ENCODE measurements at places on chromosomes 7 and 10. TPM values are rescaled to one million over a fixed set of nuclear protein-coding genes. Genes with fewer than 3 reads are reported as not detected.

TBX20 gene
- total RNA-seq: not detected

SFTPA1 gene
- not detected for total RNA-seq

FAM25G gene
- total RNA-seq: not detected

HOXA10 gene
- not detected for total RNA-seq

CXCL12 gene
- total RNA-seq: 81.2 TPM

ACADSB gene
- 14.4 TPM for total RNA-seq

DNA sequence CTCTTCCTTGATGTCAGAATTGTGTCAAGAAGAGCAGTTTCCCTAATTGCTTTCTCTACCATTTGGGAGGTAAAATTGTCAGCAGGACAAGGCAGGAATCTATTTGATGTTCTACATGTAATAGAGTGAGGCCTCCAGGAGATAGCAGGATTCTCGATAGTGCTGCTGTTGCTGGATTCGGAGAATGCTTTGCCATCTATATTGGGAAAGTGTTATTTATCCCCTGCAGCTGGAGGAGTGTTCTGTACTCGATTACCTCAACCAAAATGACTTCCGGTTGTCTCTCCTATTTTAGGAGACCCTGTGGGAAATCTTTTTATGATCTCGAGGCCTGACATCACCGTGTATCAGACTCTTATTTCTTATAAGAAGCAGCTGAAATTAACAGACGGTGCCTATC is 217.1 kb downstream of the TMEM178B start:
- no peak for ATAC-seq

GRCh38 chr7:158567153-158567603 is 20.4 kb downstream of the PTPRN2 start:
- ATAC-seq: no peak

- ATAC-seq: no peak
Observed at GRCh38 chr10:31769564-31769963, 159.1 kb downstream of the ARHGAP12 start.

- no peak for ATAC-seq
Observed at GRCh38 chr10:52636874-52637273, 135.7 kb downstream of the MBL2 start.

DNA sequence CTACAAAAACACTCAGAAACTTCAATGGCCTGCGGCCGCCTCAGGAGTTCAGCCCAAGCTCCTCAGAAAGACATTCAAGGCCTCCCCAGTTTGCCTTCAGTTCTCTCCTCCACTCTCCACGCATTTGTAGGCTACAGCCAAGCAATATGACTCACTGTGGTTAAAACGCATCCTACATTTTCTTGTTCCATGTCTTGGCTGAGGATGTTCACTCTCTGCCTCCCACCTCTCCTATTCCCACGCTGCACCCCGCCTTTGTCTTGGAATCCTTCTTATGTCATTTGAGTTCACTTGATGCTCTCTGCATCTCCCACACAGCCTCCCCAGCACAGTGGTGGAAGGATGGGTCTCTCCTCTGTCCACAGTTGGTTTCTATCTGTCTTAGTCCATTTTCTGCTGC is 184.8 kb downstream of the NPSR1 start:
- no peak for ATAC-seq

DNA sequence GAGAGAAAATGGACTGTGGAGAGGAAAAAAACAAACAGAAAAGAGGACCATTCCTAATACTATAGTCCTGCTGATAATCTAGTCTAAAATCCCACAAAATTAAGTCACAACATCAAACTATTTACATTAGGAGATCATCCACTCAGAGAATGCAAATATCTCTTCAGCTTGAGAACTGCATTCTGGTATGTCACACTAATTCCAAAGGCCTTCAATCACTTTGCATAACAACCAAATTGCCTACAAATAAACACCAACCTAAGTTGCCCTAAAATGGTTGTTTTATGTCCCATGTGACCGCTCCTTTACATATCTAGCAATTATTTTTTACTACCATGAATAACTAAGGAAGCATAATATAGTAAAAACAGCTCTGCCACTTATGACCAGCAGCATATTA is 264.3 kb downstream of the CACNA2D1 start:
- no peak for ATAC-seq

DNA sequence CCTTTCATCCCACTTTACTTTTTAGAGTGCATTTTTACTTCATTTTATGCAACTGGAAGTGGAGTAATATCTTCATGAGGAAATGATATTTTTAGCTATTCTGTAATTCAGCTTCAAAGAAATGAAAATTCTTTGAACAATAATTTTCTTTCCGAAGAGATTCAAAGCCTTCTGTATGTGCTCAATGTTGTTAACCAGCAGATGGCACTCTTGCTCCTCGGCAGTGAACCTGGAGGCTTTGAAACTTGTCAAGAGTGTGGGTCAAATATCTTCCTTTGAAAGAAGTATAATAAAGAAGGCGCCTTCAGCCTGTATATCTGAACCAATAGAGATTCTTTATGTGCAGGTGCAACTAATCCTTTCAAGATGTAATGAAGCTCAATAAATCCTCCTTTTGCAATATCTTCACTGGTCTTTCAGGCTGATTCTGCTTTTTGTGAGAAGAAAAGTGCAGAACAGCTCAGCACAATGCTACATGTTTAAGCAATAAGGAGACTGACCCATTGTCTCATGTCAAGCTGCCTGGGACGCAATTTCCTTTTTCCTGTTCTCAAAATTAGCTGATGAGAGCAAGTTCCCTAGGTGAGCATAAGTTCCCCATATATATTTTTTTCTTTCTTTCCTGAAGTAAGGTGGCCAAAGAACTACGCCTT is 258.4 kb downstream of the SEMA3A start:
- peak; percentile 67 for ATAC-seq

DNA sequence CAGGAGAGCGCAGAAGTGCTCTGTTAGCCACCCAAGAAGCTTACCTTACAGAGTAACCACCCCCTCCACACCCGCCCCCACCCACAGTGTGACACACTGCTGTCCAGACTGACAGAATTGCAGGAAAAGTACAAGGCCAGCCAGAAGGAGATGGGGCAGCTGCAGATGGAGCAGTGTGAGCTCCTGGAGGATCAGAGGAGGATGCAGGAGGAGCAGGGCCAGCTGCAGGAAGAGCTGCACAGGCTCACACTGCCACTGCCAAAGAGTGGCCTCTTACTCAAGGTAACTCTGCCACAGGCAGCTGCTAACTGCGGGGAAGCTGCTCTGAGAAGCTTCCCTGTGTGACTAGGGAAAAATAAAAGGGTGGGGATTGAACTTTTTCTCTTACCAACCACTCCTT is 17.6 kb downstream of the CCDC136 start:
- no peak for ATAC-seq

- no peak for ATAC-seq
Observed at GRCh38 chr7:4220011-4220410, 462.1 kb upstream of the FOXK1 start.

DNA sequence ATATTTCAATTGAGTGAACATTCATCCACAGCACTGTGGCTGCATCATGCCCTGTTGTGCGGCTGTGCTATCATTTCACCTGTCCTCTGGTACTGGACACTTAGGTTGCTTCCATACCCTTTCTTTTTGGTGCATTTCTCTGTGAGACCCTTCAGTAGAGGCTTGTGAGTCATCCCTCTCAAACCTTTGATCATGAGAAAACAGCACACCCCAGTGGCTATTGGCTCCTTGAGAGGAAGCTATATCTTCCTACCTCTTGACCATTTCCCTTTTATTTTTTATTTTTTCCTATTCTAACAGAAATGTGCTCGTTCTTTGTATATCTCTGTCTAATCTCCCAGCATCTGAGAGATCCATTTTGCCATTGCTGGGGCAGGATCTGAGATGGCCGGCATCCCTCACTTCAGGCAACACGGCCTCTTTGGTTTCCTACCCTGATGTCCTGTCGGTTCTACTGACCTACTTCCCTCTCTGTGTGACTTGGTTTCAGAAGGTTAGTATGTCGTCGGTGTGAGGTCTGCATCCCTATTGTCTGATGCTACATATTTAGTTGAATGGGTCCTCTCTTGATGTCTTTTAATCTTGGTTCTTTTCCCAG is 23.8 kb upstream of the PIK3AP1 start:
- ATAC-seq: no peak

GRCh38 chr7:24123076-24123475 is 160.9 kb upstream of the NPY start:
- ATAC-seq: no peak

GRCh38 chr7:33118383-33118782 is 9.2 kb upstream of the RP9 start:
- no peak for ATAC-seq

DNA sequence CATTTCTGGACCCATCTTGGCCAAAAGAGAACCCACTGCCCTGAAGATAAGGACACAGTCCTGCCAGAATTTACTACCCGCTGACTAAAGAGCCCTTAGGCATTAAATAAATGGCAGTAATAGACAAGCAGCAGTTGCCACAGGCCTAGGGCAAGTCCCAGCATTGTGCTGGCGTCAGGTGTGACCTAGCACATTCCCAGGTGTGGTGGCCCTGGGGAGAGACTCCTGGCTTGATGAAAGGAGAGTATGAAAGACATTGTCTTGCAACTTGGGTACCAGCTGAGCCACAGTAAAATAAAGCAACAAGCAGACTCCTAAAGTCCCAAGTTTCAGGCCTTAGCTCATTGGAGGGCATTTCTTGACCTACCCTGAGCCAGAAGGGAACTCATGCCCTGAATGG is 715.7 kb upstream of the SORCS1 start:
- ATAC-seq: no peak

DNA sequence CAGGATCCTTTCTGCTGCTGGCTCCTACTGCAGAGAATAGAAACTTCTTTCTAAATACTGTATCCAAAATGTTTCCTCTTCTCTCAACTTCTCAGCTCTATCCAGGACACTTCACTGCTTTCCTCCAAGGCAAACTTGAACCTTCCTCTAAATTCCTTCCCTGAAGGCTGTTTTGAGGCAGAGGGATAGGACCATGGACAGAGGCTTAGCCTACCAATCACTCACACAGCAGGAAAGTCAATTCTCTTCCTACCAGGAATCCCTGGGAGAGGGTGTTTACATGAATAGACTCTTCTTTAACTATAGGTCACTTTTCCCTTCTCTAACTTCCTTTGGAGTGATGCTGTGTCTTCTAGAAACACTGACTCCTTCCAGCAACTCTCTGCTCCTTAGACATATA is 115.6 kb upstream of the MKLN1 start:
- no peak for ATAC-seq

DNA sequence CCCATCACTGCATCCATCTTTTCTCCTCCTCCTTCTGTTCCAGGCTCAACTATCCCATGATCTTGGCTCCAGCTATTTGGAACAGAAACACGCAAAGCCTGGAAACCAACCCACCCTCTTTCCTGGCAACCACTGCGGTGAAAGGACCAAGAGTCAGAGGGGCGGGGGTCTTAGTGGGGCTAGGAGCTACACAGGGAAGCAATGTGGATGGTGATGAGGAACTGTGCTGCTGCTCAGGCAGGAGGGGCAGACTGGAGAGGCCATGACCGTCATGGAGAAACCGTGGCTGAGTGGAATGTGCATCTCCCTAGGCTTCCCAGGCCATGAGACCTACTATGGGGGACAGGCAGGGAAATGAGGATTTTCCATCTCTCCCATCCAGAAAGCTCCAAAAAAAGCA is 25.6 kb downstream of the PLAC9 start:
- ATAC-seq: peak; percentile 1

DNA sequence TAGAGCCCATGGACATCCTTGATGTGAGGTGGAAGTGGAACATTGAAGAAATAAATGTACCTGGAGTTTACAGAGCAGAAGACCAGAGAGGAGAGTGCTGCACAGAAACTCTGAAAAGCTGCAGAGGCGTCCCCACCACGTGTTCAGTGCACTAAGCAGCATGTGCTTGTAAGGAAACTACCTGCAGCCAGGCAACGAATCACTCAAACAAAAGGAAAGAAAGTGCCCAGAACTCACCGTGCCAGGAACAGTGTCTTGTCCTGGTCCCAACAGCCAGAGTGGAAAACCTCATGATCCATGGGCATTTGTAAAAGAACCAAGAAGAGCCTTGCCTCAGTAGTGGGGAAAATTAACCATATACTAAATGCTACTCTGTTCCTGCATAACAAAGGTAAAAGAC is 32.3 kb downstream of the SUV39H2 start:
- no peak for ATAC-seq

DNA sequence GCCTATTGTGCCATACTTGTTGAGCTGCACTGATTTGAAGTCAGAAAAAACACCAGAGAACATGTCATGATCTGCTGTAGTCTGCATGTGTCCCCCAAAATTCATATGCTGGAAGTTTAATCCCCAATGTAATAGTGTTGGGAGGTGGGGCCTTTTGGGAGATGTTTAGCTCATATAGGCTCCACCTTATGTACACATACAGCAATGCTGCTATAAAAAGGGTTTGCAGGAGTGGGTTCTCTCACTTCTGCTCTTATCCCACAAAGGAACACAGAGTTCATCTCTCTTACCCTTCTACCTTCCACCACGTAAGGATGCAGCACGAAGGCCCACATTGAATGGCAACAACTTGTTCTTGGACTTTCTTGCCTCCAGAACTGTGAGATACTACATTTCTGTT is 23.0 kb downstream of the GPR22 start:
- ATAC-seq: no peak

- no peak for ATAC-seq
Observed at GRCh38 chr10:59319854-59320253, 42.5 kb downstream of the FAM13C start.

- no peak for ATAC-seq
Observed at GRCh38 chr10:80976658-80977057, 439.0 kb downstream of the SH2D4B start.

DNA sequence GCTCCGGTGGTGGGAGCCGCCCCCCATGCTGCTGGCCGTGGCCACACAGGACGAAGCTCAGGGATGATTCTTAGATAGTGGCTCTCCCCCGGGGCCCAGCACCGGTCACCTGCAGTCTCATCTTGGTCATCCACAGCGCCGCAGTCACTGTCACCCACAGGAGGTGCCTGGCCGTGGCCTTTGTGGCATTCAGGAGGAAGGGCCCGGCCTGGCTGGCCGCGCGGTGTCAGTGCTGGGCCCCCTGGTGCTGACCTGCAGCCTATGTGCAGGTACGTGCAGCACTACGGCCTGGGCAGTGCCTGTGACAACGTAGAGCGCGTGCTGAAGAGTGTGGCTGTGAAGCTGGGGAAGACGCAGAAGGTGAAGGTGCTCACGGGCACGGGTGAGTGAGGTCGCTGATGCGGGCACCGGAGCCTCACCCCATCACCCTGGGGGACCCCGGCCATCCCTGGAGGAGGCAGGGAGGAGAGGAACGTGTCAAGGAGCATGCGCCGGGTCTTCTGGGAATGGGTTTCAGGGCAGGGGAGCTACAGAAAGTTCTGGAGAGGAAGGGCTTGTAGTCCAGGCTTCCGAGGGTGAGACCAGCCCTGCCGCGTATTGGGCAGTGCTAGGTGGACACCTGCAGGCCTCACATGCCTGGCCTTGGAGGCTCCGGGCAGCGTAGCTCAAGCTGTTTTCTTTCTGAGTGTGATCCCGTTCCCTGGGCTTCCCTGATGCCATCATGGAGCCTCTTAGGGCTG is 5.0 kb downstream of the SPRN start:
- no peak for ATAC-seq

DNA sequence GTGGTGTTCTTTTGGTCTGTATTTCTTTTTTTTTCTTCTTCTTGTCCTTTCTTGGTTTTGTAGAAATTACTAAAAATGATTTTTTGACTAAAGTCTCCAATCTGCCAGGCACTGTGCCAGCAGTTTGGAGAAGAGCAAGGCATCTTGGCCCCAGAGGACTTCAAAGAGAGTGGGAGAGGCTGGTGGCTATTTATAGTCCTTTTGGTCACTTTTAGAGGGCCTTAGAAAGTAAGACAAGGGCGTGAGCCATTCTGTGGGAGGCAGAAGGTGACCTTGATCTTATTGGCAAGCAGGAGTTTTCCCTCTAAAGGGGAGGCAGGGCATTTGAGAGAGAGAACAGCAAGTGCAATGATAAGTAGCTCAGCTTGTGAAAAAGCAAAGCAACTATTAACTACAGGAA is 211.9 kb downstream of the GALNT17 start:
- no peak for ATAC-seq

Measured in gastroesophageal sphincter (tissue), 4 donors.